ENCODE measurements at places on chromosomes 6 and 20.

DNA sequence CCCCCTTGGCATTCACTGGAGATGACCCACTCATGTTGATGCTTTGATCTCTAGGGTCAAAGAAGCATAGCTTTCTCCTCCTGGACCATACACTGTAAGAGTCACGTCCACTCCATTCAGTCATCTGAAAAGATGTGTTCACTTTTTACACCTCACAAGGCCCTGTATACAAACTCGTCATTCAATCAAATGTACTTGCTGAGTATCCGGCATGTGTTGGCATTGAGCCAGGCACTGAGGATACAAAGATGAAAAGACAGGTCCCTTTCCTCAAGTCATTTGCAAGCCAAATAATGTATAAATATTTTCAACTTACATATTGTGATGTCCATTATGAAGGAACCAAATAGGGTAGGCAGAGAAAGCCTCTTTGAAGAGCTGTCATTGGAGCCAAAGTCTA, 32.6 kb upstream of the CSNK2A1 start:
- DNase-seq: no peak

GRCh38 chr20:59751075-59751711, 146.9 kb downstream of the PHACTR3 start:
- DNase-seq: no peak

GRCh38 chr20:19120569-19120968, 91.9 kb upstream of the SLC24A3 start:
- DNase-seq: no peak

- no peak for DNase-seq
Observed at GRCh38 chr6:111739257-111739696, 133.6 kb upstream of the TRAF3IP2 start.

GRCh38 chr6:24658573-24659560, 7.8 kb downstream of the TDP2 start:
- peak; percentile 81 for DNase-seq

DNA sequence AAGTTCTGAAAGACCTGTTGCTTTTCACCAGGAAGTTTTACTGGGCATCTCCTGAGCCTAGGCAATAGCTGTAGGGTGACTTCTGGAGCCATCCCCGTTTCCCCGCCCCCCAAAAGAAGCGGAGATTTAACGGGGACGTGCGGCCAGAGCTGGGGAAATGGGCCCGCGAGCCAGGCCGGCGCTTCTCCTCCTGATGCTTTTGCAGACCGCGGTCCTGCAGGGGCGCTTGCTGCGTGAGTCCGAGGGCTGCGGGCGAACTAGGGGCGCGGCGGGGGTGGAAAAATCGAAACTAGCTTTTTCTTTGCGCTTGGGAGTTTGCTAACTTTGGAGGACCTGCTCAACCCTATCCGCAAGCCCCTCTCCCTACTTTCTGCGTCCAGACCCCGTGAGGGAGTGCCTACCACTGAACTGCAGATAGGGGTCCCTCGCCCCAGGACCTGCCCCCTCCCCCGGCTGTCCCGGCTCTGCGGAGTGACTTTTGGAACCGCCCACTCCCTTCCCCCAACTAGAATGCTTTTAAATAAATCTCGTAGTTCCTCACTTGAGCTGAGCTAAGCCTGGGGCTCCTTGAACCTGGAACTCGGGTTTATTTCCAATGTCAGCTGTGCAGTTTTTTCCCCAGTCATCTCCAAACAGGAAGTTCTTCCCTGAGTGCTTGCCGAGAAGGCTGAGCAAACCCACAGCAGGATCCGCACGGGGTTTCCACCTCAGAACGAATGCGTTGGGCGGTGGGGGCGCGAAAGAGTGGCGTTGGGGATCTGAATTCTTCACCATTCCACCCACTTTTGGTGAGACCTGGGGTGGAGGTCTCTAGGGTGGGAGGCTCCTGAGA, at the start of gene HFE:
HFE (plus strand) TSS at position 146 of the 832 bp plus-strand sequence; CDS start at position 158, 12 bp downstream.
- peak; percentile 13 for DNase-seq

GRCh38 chr6:68040312-68040778, 594.7 kb upstream of the ADGRB3 start:
- DNase-seq: no peak

DNA sequence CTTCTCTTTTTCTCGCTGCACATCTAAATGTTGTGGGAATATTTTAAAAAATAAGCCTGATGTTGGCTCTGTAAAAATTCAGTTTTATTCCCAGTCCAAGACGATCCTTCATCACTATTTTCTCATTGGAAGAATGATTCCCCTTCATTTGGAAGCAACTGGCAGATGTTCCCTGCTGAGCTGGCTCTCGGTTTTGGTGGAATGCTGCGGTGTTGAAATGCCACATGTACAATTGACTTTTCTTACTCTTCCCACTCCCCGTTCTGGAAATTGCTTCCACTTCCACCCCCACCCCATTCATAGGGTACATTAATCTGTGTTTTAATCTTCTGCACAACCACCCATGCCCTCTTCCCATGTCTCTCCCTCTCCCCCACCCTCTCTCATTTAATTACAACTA, 496.3 kb upstream of the MAP3K7 start:
- no peak for DNase-seq

- DNase-seq: peak; percentile 75
Observed at GRCh38 chr20:50379049-50379990, 130.9 kb upstream of the PTPN1 start.

- no peak for DNase-seq
Observed at GRCh38 chr6:158797331-158798310, 21.5 kb downstream of the EZR start.

DNA sequence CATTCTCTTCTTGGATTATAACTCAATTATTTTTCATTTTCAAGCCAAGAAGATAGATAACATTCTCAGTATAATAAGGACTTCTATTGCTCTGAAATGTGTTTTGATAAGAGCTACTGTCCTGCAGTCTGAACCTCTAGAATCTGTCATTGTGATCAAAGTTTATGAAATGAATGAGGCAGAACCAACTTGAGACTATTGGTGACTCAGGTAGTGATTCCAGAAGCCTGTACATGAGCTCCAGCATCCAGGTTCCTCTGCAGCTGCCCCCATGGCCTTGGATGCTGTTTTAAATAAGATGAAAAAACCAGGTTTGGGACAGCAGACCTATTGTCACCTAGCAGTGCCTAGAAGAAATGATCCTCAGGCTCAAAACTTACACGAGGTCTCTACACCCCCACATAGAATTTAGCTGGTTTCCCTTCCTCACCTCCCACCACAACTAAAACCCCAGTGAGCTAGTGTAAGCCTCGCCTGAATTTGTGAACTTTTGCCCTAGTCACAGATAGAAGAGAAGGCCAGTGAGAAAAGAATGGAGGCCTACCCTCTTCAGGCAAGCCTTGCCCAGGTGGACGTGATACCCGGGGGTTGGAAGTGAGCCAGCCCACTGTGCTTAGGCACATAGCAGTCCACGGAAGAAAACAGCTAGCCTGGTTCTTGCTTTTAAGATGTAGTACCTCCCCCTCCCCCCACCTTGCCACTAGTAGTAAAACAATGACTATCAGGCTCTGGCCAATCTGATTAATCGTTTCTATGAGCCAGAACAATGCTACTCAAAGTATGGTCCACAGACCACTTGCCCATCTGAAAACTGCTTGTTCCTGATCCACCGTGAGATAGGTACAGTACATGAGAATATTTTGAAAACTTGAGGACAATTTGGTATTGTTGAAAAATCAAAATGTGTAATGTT, 73.0 kb upstream of the SYNJ2 start:
- no peak for DNase-seq

DNA sequence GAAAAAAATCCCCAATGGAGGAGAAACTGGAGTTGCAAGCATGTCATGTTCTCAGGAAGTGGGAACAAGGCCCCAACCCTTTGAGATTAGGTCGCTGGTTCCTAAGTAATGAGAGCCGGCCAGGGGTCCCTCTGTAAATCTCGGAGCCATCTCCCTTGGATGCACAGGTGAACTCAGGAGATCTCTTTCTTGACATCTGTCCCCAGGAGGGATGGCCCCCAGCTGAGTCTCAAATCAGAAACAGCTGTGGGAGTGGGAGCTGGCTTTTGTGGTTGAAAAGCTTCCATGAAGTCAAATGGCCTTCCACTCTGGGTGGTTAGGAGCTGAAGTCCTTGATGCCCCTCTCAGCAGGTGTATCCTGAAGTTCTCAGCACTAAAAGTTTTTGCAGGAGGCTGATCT, 257.1 kb downstream of the BMP7 start:
- DNase-seq: no peak

DNA sequence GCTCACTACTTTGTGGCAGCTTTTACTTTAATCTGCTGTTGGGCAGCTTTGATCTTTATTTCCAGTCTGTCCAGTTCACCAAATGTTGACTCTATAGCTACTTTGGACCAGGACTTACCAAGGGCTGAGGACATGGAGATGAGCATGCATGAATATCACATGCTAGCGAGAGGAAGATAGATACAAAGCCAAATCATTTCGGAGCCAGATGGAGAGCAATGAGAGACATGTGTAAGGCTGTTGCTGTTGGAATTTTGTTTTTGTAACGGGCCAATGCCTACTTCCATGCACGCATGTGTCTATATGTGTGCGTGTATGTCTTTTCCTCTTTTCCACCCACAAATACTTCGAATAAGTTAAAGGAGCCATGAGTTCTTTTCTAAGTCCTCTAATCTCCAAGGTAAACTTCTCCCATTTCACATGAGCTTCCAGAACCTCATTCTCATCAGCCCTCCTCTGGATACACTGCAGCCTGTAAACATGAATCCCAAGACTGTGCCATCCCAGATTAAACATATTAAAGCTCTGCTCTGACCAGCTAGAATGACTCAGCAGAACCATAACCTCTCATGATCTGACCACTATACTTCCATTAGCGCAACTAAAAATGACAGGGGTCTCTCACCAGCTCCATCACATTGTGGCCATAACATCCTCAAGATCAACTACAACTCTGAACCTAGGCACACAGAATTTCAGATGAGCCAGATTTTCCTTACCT, 160.7 kb downstream of the LRFN2 start:
- no peak for DNase-seq

GRCh38 chr6:52881662-52881995, 27.9 kb downstream of the GSTA3 start:
- no peak for DNase-seq

GRCh38 chr6:1963596-1963995, 281.8 kb downstream of the GMDS start:
- DNase-seq: no peak

GRCh38 chr6:169370666-169371343, 117.2 kb upstream of the THBS2 start:
- no peak for DNase-seq

- no peak for DNase-seq
Observed at GRCh38 chr6:3386374-3386857, 70.4 kb downstream of the SLC22A23 start.

DNA sequence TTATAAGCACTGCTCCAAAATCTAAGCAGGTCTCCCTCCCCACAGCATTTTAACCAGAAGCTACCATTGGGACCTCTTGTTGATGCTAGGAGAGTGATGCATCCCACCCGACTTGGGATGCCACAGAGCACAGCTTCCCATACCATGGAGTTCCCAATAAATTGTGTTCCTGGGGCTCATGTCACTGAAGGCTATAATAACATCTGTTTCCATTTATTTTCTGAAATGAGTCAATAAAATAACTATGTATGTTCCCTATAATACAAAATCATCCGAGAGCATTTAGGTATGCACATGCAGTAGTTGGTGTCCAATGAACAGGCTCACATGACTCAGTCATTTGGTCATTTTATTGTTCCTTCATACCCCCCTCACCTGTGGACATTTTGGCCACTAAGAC, 204.2 kb downstream of the TBC1D7 start:
- no peak for DNase-seq

GRCh38 chr6:129521946-129522345, 188.0 kb downstream of the ARHGAP18 start:
- DNase-seq: no peak

DNA sequence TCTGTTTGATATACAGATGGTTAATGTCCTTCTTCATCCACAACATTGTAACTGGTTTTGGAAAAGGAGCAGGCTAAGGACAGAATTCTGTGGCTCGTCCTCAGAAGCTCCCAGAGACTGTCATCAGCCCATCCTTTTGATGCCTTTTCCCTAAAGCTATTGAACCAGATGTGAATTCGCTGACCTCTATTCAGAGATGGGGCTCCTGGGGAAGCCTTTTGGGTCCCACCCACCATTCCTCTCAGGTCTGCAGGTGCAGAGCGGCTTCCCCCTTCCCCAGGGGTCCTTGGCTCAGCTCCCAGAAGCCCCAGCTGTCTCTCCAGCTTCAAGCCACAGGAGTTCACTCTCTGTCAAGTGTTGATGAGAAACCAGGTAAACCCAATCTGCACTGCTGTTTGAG, 191.7 kb downstream of the SMOC2 start:
- DNase-seq: no peak

DNA sequence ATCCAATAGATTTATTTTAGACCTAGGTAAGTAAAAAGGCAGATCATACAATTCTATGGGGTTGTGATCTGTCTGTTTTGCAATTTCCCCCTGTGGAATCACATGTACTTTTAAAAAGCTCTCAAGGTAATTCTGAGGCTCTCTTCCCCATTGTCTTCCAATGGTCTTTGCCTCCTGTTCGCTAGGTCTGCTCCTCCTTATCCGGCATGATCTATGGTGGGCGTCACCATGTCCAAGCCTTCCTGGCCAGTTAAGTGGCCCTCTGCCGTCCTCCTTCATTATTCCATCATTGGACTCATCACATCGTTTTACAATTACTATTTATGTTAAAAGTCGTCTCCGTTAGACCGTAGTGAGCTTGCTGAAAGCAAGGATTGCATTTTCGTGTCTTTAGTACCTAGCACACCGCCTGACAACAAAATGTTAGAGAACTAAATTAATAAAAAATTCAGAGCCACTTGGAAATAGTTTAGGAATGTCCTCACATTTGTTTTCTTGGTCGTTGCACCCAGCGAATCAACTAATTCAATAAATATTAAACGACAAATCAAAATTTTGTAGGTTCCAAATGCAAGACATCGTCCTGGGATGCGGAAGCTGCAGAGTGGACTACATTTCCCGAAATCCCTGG, 2.2 kb upstream of the STXBP5 start:
- DNase-seq: no peak

DNA sequence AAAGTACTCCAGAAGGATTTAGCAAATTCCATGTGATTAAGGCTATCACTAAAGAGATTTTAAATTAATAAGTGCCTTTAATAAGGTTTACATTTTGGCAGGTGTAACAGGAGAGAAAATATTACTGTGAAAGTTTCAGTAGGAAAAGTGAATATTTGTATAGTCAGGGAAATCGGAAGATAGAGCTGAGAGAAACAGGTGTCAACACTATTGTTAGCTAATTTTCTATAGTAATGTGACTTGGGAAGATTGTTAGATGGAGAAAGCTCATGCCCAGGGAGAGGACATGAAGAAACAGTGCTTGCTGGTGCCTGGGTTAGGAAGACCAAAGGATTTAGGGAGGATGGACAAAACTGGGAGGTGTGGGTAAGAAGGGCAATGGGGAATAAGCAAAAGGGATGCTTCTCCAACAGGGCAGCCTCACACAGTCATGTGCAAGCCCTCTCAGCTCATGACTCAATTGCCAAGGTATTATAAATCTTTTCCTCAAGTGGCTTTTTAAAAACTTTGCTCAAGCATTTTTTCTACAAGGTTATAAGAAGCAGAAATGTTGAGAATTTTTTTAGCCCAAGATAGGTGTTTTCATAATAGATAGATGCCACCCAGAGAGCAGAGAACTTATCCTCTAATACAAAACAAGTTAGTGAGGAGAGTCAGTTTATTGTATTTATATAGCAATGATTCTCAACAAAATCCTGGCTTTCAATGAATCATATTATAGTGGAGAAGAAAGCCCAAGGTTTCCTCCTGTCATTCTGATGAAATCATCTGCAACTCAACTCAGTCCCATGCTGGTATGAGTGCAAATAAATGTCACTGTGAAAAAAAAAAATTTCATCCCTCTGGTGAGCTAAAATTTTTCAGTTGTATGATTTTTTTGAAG, 325.2 kb upstream of the NT5E start:
- DNase-seq: no peak

Data from skeletal muscle cell (primary cell).